ENCODE measurements at places on chromosomes 2 and 18.

- DNase-seq = no peak
Observed at GRCh38 chr2:190695739-190696138, 46.9 kb downstream of the NAB1 start.

DNA sequence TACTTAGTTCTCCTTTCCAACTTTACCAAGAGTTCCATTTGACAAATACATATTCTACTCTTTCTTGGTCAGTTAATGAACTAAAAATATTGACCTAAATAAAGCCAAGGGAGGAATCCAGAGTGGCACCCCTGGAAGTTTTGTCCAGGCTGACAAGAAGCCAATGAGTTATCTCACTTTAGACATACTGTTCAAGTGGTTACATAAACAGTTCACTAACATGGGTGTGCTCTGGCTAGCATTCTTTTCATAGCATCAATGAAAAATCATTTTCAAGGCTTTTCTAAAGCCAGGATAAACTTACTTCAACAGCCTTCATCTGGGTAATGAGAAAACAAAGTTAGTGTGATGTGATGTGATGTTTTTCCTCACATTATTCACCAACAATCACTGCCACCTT lies 649.4 kb downstream of the TDRD15 start:
- no peak for DNase-seq

DNA sequence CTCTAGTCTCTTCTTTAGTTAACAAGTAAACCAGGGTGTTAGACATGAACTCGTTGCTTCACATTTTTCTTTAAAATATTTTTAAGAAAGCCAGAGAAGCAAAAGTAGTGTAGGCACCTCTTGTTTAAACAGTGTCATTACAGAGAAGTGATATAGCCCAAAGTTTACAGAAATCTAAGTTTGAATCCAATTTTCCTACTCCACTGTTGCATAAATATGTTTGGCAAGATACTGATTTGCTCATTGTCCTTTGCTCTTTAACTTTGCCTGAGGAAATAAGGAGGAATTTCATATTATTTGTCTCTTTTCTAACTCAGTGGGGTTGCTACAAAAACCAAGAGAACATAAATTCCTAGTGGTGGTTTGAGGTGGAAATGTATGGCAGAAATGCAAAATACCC lies 81.1 kb downstream of the PAX3 start:
- no peak for DNase-seq

GRCh38 chr2:207337234-207338219 lies 171.8 kb upstream of the KLF7 start:
- no peak for DNase-seq

DNA sequence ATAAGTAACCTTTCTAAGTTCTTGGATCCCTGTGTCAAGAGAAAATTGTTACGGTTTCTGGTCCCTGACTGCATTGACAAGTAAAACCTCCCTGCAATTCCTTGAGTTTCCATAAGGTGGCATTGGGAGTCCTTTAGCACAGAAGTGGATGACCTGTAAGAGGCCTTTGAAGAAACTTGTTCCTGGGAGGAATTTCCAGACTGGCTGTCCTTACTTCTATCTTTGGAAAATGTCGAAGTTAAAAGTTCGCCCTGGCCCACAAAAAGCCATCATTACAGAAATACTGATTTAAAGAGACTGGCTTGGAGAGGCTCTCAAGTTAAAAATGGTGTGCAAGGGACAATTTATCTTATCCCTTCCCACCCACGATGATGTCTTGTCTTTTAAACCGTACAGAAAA lies 218.4 kb downstream of the CDH20 start:
- no peak for DNase-seq

DNA sequence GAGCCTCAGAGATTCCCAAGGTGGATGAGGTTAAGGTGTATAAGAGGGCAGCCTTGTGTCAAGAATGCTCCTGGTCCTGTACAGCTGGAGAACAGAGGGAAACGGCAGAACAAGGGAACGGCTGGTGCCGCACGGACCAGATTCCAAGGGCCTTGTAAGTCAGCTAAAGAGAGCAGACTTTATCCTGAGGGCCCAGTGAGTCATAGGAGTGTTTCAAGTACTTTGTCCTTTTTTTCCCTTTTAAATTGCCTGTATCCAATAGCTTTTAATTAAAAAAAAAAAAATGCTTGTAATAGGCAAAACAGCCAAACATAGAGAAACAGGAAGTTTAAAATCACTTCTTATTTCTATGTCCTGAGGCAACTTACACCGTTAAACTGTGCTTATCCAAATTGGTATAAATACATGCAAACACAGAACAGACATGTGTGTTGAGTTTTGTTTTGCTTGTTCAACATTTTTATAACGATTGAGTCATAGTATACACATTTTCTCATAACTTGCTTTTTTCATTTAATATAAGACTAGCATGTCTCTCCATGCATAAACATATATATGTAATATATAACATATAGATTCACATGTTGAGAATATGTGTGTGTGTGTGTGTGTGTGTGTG lies 42.1 kb upstream of the EVA1A start:
- DNase-seq = no peak

- DNase-seq = no peak
Observed at GRCh38 chr2:162000431-162000830, 73.6 kb downstream of the DPP4 start.

Data from CD8-positive, alpha-beta memory T cell (primary cell).